Activated naive CD8-positive, alpha-beta T cell treated with anti-CD3 and anti-CD28 coated beads, Interleukin-2, amount 50 U/mL, for 16 hours (primary cell): ENCODE measurements at places on chromosomes 12 and 14.

DNA sequence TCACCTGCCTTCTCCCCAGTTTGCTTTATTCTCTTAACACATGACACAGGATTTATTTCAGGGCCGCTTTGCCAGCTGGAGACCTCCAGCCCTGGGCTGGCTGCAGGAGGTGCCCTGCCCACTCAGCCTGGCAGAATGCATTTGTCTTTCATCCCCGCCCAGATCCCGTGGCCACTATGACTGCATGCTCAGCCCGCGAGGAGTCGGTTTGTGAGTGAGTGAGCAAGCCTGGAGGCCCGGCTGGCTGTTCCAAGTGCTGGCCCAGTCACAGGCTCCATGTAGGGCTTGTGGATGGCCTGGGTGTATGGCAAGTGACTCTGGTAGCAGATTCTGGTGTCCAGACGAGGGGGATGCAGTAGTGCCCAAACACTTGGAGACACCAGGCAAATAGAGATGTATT is 2.1 kb downstream of the TDP1 start:
- DNase-seq = no peak

DNA sequence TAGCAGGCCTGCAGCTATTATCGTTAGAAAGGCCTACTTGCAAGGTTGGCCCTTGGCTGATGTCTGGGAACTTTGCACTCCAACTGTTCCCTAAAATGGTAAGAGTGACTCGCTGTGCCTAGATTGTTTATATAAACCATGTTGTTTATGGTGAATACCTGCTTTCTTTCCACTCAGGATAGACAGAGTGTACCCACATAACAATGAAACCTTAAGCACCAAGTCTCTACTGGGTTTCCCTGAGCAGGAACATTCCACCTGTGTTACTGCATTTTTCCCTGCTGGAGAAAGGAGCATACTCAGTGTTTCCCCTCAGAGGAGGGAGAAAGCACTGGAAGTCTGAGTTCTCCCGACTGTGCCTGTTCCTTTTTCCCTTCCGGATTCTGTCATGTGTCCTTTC is 32.8 kb downstream of the ERP29 start:
- DNase-seq = no peak

DNA sequence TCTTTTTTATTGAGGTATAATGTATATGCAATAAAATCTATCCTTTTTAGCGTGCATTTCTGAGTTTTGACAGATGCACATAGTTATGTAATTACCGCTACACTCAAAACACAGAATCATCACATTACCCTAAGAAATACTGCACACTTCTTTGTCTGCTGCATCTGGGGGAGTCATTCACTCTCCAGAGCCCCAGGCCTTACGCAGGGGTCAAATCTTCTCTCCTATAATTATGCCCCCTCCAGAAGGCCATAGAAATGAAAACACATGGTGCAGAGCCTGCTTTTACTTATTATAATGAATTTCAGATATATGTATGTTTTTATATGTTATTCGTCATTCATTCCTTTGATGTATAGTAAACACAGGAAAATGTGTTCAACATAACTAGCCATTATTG is 296.5 kb upstream of the TMEM132C start:
- DNase-seq = no peak

DNA sequence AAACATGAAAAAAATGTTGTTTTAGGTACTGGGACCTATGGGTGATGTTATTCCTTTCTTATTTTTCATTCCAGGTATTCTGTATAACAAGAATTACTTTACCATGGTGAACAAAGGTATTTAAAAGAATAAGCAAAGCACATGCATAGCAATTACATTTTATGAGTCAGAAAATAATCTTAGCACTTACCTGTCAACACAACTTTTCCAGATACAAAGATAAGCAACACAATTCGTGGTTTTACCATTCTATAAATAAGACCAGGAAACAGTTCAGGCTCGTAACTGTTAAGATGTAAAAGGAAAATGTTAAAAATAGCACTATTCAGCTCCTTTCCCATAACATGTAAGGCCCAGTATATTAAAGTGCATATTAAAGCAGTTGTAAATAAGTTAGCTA is 12.3 kb upstream of the ATG14 start:
- no peak for DNase-seq

- DNase-seq = no peak
These were observed 5.0 kb downstream of the PSMA3 start for GRCh38 chr14:58249611-58250010.

GRCh38 chr12:103807561-103808238 is 33.3 kb downstream of the NT5DC3 start:
- DNase-seq = no peak

- no peak for DNase-seq
These were observed 98.1 kb downstream of the NUBPL start for GRCh38 chr14:31659278-31659677.
